Cardiac fibroblast (primary cell): ENCODE measurements at places on chromosomes 7 and 10.

DNA sequence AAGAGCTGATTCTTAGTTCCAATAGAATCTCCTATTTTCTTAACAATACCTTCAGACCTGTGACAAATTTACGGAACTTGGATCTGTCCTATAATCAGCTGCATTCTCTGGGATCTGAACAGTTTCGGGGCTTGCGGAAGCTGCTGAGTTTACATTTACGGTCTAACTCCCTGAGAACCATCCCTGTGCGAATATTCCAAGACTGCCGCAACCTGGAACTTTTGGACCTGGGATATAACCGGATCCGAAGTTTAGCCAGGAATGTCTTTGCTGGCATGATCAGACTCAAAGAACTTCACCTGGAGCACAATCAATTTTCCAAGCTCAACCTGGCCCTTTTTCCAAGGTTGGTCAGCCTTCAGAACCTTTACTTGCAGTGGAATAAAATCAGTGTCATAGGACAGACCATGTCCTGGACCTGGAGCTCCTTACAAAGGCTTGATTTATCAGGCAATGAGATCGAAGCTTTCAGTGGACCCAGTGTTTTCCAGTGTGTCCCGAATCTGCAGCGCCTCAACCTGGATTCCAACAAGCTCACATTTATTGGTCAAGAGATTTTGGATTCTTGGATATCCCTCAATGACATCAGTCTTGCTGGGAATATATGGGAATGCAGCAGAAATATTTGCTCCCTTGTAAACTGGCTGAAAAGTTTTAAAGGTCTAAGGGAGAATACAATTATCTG, 1.6 kb downstream of the LRRTM3 start:
- DNase-seq = no peak

DNA sequence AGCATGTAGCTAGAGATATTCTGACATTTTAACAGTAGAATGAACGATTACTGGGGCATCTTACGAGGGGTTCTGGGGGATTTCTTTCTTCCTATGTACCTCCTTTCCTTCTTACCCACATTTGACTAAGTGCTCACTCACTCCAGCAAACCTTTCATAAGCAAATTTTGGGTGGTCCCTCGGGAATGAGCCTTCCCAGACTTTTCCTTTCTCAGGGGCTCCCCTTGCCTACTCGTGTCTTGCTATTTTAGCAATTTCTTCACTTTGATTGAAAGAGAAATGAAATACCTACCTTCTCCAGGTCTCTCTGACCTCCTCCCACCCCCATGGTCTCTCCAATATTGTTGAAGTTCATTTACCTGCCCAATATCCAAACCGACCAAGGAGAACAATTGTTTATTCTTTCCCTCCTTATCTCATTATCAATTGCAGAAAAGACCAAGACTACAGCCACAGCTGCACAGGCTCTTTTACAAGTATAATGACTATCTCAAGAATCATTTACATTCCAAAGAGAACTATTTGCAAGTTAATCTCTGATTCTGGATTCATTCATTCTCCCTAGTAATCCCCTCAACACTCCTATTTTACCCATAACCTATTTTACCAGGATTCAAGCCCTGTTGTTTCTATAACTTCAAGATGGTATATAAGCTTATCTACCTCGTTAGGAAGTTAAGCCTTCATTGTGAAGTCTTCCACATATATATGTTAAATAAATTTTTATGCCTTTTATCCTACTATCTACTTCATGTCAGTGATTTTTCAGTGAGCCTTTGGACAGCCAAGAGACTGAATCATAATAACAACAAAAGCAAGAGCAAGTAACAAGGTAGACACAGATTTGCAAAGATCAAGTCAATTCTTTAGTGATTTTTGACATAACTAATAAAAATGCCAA, 480.6 kb downstream of the IPMK start:
- DNase-seq = no peak

DNA sequence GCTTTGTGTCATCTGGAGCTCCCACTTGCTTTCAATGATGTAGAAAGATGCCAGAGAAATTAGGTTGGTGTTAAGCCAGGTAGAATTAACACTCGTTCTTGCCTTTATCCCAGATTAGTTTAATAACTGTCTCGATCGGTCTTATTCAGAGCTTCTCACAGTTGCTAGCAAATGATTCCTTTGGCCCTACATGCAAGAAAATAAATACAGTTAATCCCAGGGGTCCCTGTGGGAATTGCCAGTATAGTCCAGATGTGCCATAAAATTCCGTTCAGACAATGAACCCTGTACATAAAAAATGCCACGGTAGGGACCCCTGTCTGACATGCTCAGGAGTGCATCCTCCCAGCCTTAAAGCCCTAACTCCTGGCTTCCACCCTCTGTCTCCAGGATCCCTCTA, 207.5 kb downstream of the ARHGAP12 start:
- no peak for DNase-seq

DNA sequence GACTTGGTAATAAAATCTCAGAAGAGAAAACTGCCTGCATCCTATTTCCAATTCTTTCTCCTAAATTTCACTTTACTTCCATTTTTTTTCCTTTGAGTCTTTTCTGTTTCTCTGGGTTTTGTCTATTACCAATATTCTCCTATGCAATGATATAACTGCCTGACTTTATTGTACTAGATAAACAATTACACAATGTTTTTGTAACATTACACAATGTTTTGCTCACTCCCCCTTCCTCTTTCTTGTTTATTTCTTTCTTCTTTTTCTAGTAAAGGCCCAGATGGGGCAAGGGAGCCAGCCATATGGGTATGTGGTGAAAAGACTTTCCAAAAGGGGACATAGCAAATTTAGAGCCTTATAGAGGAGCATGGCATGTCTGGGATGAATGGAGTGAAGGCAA, 278.7 kb upstream of the PHYHIPL start:
- peak; percentile 20 for DNase-seq

DNA sequence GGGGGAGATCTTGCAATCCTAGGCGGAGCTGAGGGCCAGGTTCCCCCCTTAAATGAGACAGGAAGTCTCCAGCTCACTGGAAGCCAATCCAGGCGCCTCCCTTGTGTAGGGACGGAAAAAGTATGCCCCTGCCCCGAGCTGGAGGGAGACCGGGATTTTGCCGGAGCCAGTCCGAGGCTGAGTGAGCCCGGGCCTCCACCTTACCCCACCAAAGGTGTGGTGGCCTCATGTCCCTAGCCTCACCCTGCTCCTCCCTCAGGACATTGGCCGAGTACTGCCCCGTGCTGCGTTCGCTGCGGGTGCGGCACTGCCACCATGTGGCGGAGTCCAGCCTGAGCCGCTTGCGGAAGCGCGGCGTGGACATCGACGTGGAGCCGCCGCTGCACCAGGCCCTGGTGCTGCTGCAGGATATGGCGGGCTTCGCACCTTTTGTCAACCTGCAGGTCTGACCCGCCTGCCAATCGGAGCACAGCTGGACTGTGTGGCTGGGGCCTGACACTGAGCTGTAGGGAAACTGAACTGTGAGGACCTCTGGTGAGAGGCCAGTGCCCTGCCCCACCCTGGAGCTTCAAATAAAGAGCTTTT, 2.0 kb downstream of the FBXL15 start:
- peak; percentile 75 for DNase-seq

DNA sequence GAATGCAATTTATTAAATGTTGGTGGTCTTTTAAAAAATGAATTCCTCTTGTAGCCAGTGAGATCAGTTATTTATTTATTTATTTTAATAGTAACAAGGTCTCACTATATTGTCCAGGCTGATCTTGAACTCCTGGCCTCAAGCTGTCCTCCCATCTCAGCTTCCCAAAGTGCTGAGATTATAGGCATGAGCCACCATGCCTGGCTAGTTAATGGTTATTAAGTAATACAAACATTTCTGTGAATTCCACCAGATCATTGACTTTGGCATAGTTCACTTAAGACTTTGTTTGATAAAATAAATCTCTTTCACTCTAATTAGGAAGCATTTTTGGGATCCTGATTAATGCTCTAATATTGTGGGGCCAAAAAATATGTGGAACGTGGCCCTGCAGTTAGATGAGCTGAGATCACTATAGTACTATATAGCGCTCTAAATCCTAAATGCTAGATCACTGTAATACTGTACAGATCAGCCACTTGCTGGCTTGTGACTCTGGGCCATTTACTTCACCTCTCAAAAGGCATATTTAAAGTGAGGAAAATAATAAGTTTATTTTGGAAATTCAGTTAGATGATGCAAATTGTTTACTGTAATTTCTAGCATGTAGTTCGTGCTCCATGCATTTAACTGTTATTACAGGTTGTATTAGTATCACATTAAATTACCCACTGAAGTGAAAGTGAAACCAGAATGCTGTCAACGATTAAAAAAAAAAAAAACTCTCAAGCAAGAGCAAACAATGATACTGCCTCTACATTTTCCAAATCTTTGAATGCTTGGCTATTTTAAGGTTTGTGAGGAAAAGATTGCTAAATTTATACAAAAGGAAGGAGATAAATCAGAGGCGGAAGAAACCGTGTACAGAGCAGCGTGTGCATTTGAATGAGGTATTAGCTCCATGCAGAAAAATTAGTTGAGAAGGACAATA, 15.9 kb upstream of the FAS start:
- peak; percentile 63 for DNase-seq

GRCh38 chr7:1323178-1324027, 90.7 kb downstream of the UNCX start:
- DNase-seq = peak; percentile 5
